Occipital lobe (tissue), 3 donors: ENCODE measurements at places on chromosomes 2 and 18. TPM values are rescaled to one million over a fixed set of nuclear protein-coding genes. Genes with fewer than 3 reads are reported as not detected.

DNA sequence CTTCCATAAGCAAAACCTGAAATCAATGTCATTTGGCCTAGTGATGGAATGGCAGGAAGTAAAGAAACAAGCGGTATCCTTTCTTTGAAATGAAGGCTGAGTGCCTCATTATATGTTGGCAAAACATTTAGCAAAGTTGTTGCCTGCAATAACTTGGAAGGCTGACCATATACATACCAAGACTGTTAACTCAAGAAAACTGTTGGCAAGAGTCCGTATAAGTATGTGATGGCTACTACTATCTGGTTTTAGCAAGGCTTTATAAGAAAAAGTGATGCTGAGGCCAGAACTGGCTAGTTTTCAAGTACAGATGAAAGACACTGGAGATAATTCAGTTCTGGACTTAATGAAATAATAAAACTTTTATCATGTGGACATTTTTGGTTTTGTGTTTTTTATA, 356.2 kb downstream of the ZNF521 start:
- no peak for DNase-seq

DNA sequence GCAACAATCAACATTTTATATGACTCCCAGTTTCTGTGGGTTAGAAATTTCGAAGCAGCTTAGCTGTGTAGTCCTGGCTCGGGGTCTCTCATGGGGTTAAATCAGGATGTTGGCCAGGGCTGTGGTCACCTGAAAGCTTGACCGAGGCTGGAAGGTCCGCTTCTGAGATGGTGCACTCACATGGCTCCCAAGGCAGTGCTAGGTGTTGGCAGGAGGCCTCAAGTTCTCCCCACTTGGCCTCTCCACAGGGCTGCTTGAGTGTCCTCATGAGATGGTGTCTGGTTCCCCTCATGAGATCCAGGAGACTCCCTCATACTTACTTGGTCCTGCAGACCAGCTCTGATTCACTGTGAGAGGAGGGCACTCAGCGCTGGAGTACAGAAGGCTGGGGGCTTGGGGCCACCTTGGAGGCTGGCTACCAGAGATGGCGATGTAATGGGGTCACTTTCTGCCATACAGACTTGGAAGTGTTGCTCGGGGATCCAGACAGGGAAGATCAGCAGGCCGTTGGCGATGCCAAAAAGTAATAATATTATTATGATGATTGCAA, 98.8 kb downstream of the INHBB start:
- DNase-seq = no peak

GRCh38 chr18:10919851-10920250, 229.5 kb downstream of the PIEZO2 start:
- DNase-seq = no peak

- no peak for DNase-seq
Measured at GRCh38 chr2:67772216-67773170, 290.3 kb downstream of the C1D start.

DNA sequence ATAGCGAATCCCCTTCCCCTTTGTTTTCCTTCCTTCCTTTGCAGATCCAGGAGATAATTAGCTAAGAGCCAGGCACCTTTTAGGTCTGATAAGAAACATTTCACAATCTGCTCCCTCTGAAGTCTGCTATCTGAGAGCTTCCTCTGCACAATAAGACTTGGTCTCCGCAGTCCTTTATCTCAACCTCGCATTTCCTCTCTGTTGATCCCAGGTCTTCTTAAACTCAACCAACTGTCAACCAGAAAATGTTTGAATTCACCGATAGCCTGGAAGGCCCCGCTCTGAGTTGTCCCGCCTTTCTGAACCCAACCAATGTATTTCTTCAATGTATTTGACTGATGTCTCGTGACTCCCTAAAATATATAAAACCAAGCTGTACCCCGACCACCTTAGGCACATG, 78.4 kb upstream of the CTDP1 start:
- no peak for DNase-seq

DNA sequence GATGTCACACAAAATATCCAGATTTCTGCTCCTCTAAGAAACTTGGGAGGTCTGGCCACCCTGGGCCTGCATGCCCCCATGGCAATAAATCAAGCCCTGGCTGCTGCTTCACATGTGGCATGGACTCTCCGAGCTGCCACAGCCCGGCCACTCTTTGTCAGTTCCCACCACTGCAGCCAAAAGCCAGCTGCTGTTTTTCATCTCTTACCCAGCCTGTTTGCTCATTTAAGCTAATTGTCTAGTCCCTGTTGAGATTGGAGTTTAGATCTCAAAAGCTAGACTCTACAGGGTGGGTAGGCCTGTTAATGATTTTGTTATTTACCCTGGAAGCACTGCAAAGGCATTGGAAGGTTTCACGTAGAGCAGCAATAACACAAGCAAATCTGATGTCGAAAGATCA, 20.9 kb upstream of the ANXA4 start:
- no peak for DNase-seq

DNA sequence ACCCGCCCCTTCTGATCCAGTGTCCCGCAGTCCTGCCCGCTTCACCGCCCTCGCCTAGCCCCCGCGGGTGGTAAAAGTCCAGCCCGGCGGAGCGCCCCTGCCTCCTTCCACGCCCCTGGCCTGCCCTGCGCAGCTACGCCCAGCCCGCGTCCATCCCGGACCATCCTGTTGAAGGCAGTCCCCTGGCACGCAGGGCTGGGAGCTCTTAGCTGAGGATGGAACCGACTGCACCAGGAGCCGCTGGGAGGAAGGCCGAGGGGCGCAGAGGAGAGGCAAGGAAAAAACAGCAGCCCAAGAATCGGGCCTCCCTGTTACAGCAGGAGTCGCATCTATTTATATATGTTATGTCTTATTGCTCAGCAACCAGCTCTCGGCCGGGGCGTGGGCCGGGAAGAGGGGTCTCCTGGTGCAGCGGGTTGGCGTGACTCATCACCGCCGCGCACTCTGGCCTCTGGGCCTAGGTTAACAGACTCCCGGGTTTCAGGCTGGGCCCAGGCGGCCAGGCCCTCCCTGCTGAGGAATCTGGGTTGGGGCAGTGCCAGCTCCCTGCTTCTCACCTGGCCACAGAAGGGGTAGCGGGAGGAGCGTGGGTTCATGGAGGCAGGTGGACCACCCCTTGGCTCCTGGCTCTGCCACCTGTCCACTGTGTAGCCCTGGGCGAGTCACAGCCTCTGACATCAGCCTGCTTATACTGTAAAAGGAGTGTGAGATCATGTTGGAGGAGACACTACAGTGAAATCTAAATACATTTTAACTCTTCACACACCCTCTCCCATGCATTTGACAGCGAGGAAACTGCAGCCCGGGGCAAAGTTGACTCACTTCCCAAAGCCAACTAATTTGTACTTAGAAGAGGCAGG, 13.4 kb upstream of the MAP3K2 start:
- no peak for DNase-seq

DNA sequence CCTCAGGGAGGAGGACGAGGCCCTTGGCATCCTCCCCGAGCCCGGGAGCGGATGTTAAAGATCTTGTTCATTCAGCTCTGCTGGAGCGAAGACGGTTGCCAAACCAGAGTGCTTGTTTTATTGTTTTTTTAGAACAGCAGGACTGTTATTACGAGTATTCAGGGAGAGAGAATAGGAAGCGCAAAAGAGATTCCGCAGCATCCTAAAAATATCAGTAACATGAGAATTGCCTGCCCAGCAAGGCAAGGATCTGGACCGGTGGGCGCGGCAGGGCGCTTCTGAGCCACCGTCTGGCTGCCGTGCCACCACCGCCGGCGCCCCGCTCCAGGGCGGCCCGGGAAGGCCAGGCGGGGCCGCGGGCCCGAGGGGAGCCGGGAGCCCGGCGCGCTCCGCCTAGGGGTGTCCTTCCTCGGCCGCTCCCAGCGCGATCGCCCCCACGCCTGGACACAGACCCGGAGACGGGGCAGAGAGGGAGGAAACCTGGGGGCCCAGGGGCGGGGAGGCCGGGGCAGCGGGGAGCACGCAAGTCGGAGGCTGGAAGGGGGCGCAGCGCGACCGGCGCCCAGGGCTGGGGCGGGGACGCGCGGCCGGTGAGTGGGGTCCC, 843 bp downstream of the CYS1 start:
- DNase-seq = peak; percentile 55

DNA sequence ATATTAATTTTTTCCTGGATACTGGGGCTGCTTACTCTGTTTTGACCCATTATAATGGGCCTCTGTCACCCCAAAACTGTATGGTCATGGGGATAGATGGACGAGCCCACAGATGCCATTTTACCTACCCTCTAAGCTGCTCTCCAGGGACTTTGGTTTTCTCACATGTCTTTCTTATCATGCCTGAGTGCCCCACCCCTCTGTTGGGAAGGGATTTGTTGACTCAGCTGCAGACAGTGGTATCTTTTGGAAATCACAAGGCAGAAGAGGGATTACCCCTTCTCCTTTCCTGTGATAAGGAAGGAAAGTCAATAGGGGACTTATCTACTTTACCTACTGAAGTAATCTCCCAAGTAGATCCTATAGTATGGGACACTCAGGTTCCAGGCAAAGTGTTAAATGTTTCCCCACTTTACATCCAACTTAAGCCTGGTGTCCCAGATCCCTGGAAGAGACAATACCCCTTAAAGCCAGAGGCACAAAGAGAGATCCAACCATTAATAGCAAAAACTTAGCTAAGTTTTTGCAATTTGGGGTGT, 182.7 kb downstream of the RNF152 start:
- DNase-seq = no peak

DNA sequence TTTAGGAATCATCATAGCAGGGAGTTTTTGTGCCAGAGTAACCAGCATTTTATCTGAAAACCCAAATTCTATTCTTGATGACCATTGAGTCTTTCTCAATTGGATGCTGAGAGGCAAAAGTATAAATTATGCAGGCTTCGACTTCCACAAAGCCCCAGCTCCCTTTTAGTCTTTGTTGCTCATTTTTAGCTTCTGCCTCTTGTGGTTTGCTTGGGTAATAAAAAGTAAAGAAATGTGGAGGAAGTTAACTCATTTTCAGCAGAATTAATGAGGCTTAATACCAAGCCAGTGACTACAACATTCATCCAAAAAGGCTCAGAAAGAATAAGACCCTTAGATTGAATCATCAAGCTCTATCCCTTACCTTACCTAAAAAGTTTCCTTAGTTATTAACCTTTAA, 18.6 kb downstream of the ERMN start:
- no peak for DNase-seq

GRCh38 chr2:80469428-80469827, 164.9 kb upstream of the LRRTM1 start:
- DNase-seq = no peak

MPHOSPH10 gene
- total RNA-seq = 28.9 TPM

DSG2 gene
- 3.3 TPM for total RNA-seq

RMDN2 gene
- total RNA-seq = 13.6 TPM

IL1R2 gene
- total RNA-seq = not detected

SP5 gene
- 0.78 TPM for total RNA-seq

PTGR3 gene
- 11.7 TPM for total RNA-seq
